ENCODE measurements at places on chromosomes 7 and 10. TPM values are rescaled to one million over a fixed set of nuclear protein-coding genes. Genes with fewer than 3 reads are reported as not detected.
A peak's percentile ranks its signal among the peaks of the same experiment; 100 is the strongest.

GRCh38 chr7:93148144-93148543, at the start of gene SAMD9L:
TSS of gene SAMD9L (minus strand) at chr7:93148385. CDS start at chr7:93135971, 12,414 bp downstream.
- DNase-seq = peak; percentile 65

DNA sequence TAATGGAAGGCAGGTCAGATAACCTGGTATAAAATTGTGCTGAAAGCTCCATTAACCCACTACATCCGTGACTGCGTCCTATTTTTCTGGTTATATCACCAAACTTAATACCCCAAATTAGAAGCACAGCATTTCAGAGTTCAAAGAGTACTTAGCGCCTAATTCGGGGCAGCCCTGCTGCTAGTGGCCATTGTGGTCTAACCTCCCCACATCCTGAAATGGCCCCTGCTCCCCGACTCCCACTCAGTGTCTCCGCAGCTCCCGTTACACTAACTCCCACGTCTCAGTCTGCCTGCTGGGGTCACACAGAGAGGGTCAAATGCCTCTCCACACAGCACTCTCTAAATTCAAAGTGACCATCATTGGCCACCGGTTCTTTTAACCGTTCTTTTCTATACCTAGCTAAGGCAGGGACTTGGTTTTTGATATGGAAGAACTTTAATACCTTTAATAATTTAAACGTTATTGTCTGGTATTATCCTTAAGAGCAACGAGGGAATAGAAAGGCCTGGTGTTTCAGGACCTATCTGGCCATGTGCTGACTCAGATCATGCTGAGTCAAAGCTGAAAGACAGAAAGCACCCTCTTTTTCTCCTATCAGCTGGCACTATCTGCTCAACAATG, 117.1 kb downstream of the KMT2E start:
- no peak for DNase-seq

Gene LIPJ
- total RNA-seq = not detected

DNA sequence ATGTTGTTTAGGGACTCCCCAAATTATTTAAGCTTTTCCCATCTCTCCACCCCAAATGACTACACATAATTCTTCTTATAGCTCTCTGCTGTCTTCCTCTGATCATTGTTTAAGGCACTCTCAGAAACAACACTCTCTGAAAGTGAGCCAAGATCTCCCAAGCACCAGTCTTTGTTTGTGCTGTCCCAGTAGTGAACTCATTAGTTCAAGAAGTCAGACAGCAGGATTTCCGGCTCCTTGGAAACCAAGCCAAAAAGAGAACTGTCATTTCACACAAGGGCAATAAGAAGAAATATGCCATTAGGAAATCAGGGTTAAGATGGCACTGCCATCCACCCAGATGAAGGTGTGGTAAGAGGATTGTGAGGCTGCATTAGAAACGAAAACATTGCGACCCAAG, 83.1 kb downstream of the FZD1 start:
- no peak for DNase-seq

GRCh38 chr10:86100581-86101061, 266.0 kb downstream of the GRID1 start:
- peak; percentile 76 for DNase-seq

- DNase-seq = peak; percentile 54
Observed at GRCh38 chr10:11483201-11484148, 128.0 kb downstream of the USP6NL start.

DNA sequence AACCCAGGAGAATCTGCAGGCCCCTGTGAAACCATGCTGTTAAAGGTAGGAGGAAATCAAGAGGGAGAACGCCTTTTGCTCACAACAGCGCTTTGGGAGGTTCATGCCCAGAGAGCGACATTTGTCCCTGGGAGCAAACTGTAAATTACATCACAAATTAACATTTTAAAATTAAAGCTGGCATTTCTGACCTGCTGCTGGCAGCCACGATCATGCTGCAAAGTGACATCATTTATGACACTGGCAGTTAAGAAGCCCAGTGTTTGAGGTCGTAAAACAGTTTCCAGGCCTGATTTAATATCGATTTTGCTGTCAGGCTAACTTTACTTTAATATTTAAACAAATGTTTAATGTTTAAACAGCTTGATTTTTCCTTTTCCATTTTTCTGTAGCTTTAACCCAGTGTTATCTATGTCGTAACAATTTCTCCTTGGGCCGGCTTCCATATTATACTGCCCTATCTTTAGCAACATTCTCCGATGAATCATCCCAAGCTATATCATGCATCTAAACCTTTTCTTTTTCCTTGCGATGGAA, 86.5 kb upstream of the NPVF start:
- no peak for DNase-seq

Gene ADAMTS14
- not detected for total RNA-seq

Gene SPDYE8
- total RNA-seq = not detected

GRCh38 chr7:137243741-137244140, 99.8 kb downstream of the PTN start:
- DNase-seq = no peak

GRCh38 chr7:37446371-37446770, 2.3 kb downstream of the ELMO1 start:
- DNase-seq = no peak

- DNase-seq = no peak
Observed at GRCh38 chr10:19817231-19817933, 1.1 kb downstream of the PLXDC2 start.

DNA sequence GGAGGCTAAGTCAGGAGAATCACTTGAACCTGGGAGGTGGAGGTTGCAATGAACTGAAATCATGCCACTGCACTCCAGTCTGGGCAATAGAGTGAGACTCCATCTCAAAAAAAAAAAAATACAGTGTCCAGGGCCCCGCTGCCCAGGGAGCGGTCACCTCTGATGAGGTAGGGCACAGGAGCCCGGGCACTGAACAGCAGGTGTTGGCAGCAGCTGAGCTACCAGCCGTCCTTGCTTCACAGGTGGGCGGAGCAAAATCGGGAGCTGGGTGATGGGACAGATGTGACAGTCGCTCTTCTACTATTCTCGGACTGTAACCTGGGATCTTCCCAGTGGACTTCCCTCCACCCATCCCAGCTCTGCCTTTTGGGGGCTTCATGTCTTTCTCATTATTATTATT, 49.4 kb downstream of the GTF2IRD1 start:
- DNase-seq = no peak

DNA sequence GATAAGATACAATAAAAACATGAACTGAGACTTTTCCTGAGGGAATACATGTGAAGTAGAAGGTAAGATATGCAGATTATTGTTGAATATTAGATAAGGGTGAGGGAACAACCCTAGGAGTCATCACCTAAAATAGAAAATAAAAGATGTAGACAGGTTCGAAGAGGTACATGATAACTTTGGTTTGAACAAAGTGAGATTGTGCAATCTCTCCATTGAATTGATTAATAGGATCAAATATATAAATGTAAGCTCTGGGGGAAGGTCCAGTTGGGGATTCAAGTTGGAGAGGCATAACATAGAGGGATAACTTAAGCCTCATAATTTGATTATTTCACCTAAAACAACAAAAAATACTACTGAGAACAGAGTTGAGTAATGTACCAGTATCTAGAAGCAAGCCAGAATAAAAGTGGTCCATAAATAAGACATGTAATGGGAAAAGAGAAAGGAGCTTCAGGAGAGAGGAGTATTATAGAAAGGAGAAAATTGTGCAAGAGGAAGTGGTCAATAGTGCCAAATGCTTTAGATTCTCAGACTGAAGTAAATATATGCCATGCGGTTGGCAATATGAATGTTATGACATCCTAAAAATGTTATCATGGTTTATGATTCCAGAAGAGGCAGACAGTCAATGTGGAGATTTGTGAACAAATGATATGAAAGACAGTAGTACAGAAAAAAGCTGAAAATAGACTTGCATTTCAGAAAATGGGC, 282.3 kb upstream of the CHRM2 start:
- no peak for DNase-seq

DNA sequence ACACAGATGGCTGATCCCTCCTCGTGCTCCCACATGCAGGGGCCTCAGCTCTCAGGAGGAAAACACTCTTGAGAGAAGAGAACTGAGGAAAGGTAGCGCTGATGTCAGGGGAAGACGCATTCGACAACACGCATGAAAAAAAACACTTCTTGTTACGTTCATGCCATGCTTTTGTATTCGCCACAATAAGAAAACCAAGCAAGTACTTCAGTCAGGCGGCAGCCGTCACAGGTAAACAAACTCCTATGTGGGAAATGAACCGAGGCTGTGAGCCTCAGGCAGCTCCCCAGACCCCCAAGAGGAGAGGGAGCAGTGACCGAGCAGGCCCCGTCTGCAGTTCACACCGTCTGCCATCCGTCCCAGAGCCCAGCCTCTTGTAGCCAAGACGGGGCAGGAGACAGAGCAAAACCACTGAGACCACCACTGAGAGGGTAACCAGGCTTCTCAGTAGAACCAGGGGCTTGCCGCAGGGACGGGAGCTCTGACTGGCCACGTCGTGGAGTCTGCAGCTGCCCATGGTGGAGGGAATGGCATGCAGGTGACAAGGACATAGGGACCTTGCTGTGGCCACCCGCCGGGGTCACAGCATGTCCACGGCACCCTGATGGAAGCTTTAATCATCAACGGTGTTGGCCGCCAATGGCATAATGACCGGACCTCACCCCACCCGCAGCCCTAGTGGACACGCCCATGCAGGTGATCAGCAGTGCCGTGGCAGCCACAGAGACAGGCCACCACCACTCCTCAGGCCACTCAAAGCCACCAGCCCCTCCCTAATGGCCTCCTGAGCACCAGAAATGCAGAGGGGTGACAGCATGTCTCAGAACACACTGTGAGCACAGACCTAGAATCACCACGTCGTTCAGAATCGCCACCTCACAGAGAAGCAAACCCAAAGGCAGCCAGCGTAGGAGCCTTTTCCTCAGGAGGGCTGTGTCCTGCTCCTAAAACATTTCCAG, 304.3 kb downstream of the PTPRN2 start:
- DNase-seq = no peak

Gene RBP4
- not detected for total RNA-seq

Gene KIF20B
- total RNA-seq = 11.5 TPM

Gene NFE2L3
- total RNA-seq = not detected

DNA sequence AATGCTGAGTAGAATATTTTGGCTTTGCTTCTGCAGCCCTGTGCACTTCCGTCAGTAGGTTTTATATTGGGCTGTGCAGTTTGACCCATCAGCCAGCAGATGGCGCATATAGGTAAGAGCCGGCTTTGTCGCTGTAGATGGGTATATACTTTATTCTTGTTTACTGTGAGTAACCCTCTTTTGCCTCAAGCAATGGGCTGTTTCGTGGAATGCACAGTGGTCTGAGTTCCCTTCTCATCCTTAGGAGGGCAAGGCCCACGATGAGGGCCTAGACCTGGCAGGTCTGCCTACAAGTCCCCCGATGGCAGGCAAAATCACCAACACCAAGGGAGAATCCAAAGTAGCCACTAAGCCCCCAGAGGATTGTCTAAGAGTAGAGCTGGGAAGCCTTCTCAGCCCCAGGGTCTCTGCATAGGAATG, 1002.9 kb upstream of the KCND2 start:
- DNase-seq = peak; percentile 88

GRCh38 chr7:128114806-128115205, 83.6 kb upstream of the LRRC4 start:
- no peak for DNase-seq

Gene IMPDH1
- total RNA-seq = 50.1 TPM

GRCh38 chr7:621572-622285, 102.1 kb upstream of the PDGFA start:
- no peak for DNase-seq

- DNase-seq = no peak
Observed at GRCh38 chr7:4806983-4807597, 31.7 kb downstream of the AP5Z1 start.

Gene CLDN3
- total RNA-seq = not detected

GRCh38 chr10:121062115-121062514, 211.0 kb downstream of the WDR11 start:
- no peak for DNase-seq

GRCh38 chr7:114085313-114085591, 166.4 kb upstream of the PPP1R3A start:
- DNase-seq = no peak
